ENCODE measurements at places on chromosomes 3 and 15.

- peak; percentile 37 for DNase-seq
These were observed 205.5 kb upstream of the CD96 start for GRCh38 chr3:111336511-111336910.

DNA sequence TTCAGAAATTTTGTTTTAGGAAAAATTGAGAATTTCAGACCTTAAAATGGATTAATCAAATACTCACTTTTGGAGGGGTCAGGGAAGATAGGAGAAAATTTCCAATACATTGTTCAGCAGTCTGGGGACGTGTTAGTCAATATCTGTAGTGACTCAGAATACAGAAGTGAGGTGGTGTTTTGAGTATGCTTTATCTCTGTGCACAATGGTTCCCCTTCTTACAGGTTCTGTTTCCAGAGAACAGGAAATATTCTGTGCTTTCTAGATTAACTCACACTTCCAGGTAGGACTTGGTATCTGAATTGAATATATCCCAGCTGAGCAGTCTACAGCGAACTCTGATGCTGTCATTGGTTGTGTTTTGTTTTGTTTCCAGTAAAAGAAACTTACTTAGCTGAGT is 30.7 kb upstream of the CCDC54 start:
- DNase-seq = no peak

GRCh38 chr15:80985981-80986380 is 3.6 kb downstream of the MESD start:
- DNase-seq = no peak

DNA sequence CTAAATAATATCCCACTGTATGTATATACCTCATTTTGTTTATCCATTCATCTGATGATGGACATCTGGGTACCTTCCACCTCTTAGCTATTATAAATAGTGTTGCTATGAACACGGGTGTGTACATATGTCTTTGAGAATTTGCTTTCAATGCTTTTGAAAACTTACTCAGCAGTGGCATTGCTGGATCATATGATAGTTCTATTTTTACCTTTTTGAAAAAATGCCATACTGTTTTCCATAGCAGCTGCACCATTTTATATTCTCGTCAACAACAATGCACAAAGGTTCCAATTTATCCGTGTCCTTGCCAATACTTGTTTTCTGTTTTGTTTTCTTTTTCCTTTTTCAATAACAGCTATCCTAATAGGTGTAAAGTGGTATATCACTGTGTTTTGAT is 77.1 kb downstream of the PEAK1 start:
- DNase-seq = no peak

DNA sequence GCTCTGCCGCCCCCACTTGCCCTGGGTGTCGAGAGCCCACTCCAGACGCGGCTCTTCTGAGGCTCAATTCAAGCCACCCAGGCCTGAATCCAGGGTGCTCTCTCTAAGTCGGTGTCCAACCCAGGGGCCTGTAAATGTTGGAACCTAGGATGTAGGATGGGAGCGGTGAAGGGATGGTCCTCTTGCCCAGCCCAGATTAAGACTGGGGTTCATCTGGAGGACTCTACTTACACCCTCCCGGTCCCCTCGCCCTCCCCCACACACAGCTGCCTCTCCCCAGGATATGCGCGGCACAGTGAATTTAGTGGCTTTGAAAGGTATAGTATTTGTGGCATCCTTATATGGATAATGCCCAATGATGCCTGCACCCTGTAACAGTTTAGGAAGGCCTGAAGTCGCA is 822 bp upstream of the FBN1 start:
- no peak for DNase-seq

DNA sequence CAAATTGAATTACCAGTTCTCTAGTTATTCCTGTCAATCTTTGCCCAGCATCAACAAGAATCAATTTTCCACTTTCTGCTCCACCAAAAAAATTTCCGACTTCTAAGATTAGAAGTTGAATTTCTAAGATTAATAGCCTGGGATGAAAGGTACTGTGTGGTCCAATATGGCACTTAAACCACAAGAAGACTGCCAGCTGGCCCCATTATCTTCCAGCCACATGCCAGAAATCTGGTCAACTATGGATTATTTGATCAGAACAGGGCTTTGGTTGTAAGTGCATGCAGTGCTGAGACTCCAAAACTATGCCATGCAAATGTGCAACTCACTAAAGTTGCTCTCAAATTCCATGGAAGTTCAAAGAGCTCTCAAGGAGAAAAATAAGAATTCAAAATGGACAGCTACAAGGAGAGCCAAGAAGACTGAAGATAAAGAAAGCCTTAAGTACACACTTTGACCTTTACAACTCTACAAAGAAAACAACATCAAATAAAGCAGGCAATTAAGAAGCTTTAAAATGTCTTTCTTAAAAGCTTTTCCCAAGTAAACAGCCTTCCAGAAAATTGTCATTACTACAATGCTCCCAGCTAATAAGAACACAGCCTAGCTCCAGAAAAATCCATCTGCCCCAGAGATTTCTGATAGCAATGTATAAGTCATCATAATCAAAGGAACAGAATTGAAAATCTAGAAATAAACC is 64.2 kb downstream of the ST3GAL6 start:
- no peak for DNase-seq

- DNase-seq = peak; percentile 79
These were observed 9.6 kb upstream of the SST start for GRCh38 chr3:187679638-187680396.

DNA sequence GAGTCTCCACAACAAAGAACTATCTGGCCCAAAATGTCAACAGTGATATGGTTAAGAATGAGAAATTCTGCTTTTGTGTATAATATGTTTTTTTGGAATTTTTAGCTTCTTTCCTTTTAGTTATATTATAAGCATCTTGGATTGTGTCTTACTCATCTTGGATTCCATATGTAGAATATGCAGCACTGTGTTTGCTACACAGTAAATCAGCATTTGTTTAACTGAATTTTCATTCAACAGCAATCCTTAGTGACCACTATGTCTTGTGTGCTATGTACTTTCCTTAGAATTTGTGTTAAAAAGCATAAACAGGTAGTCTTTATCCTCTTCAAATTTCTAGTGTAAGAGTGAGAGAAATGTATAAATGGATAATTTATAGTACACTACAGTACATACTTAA is 18.2 kb upstream of the TMEM207 start:
- DNase-seq = no peak

GRCh38 chr3:170657312-170657711 is 71.4 kb upstream of the SLC7A14 start:
- DNase-seq = no peak

DNA sequence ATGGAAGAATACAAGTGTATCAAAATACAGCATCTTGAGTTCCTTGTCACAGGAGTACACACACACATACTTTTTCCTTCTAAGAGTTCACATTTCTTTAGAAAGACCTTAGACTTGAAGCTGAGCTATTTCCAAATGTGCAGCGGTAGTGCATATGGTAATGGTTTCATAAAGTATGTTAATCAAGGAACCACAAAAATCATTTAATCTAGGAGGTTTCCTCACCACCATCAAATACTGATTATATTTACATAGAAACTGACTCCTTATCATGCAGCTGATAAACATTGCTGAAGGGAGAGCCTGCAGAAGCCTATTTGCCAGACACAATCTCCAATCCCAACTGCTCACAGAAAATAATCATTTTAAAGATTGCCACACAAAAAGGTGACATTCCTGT is 40.0 kb upstream of the KBTBD8 start:
- no peak for DNase-seq

DNA sequence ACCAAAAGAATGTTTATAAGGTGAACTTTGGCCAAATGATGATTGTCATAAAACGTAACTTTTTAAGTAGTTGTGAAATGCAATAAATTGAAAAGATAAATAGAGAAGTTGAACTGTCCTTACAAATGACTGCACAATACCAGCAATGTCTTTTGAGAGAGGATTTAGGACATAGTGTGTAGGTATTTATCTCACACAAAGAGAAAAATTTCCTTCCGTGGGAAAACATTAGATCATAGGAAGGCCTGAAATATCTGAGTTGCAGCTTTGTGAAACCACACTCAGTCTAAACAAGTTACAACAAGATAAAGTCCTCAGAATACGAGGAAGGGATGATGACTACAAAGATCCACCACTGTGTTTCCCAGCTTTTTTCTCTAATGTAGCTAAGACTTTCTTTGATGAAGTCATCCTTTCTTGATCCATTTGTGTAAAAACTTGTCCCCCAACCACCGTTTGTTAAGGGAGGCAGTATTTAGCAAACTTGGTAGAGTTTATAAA is 16.0 kb downstream of the ROBO2 start:
- no peak for DNase-seq

GRCh38 chr3:52730681-52731080 is 24.8 kb downstream of the SPCS1 start:
- no peak for DNase-seq

GRCh38 chr15:71790081-71790480 is 20.3 kb upstream of the NR2E3 start:
- peak; percentile 71 for DNase-seq

DNA sequence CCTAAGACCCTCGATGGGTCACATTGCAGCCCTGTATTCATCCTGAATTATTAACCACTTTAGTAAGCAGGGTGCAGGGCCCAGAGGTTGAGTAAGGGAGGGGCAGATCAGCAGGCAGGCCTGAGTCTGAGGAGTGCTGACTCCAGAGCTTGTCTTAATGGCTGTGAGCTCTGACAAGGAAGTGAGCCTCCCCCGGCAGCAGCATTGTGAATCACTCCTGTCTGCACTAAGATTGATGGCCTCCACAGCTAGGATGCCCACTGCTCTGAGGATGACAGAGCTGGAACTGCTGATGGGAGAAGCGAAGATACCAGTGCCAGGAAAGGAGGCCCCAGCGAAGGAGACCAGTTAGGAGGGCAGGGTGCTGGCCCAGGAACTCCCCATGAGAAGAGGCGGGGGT is 46.5 kb upstream of the CCDC174 start:
- DNase-seq = no peak

- peak; percentile 50 for DNase-seq
These were observed 46.3 kb downstream of the LIMD1 start for GRCh38 chr3:45640724-45641361.

DNA sequence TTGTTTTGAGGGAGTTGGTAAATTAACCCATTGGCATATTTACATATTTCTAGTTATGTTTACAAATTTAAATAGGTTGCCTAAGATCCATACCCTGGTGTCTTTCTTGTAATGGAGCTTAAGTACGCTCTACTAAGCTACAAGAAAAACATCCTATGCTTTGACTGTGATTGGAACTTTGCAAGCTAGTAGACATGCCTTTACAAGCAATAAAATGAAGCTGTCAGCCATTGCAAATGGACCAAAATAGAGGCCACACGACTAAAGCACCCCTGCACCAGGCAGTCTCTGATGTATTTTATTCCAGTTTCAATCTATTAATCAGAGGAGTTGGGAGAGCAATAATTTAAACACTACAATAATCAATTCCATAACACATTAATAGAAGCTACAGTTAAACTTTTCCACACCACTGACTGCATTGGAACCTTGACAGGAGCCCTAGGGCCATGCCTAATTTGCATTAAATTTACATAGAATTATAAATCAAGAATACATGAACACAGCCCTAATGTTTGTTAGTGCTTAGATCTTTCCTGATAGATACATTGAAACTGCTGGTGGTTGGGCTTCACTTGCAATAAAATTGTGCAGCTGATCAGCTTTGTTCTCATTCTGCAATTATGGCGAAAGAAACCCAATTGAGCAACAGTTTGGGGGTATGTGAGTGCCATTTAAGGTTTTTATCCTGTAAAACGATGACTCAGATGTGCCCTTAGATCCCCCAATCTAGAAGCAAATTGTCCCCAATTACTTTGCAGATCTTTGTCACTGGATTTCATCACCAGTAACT is 360.1 kb downstream of the LSAMP start:
- no peak for DNase-seq

DNA sequence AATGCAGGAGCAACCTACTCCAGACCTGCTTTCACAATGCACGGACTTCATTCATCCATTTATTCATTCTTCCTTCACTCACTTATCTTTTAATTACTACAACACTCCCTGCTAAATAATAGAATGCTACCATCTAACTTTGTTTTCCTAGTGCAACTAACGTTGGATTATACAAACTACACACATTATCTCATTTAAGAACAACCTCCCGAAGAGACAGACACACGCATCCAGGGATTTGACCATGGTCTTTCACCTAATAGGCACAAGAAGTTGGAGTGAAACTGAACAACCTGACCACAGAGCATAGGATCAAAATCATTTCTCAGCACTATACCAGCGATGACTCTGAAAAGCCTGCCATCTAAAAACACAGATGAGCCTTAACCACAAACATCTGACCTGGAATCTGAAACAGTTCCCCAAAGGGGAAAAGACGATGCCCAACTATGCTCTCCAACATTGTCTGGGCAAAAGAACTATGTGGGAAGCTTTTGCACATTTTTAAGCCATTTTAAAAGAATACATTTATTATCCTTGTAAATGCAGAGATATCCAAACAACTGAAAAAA is 21.0 kb downstream of the ZNF385D start:
- DNase-seq = peak; percentile 77

GRCh38 chr3:30655187-30655812 is 48.9 kb downstream of the TGFBR2 start:
- peak; percentile 47 for DNase-seq

DNA sequence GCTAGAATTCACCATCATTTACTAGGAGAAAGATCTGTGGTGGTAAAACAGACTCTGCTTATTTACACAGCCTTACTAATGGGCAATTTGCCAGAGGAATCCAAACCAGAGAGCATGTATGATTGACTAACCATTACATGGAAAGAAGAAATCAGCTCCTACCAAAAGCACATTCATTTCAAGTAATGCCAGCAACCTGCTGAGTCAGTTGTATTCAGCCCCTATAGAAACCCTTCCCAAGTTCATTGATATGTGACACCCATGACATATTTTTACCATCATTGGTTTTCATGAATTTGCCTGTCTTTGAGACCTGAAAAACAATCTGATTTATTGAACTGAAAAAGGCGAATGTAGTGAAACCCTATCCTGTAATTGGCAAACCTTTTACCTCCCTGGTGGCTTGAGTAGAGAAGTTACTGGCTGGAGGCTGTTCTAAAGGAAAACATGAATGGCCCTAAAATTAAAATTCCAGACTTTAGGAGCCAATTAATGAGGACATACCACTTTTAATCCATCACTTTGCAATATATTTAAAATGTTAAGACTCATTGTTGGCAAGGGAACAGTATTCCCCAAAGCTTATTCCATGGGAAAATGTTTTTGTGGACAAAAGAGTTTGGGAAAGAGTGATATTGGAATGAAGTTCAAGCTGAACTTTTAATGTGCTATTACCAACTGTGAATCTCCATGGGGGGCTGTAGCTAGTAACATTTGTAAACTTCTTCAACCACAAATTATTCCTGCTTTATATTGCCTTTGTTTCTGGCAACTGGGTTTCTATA is 542.9 kb downstream of the FHIT start:
- DNase-seq = peak; percentile 82

- DNase-seq = no peak
These were observed 53.2 kb downstream of the NIPA2 start for GRCh38 chr15:22891426-22892210.

- DNase-seq = peak; percentile 73
These were observed 2.1 kb downstream of the SLC41A3 start for GRCh38 chr3:126081618-126082361.

DNA sequence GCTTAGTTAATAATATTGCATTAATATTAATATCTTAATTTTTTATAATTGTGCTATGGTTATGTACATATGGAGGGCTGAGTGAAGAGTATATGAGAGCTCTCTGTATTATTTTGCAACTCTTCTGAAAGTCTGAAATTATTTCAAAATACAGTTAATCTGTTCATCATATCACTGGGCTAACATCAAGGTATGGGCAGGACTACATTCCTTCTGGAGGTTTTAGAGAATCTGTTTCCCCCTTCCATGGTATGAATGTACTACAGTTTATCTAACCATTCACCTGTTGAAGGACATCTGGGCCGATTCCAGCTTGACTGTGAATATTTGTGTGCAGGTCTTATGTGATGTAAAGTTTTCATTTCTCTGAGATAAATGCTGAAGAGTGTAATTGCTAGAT is 5.1 kb downstream of the IL20RB start:
- no peak for DNase-seq

Measured in EH (cell line).